HFF-Myc (cell line): ENCODE measurements at places on chromosomes 1 and 21.

DNA sequence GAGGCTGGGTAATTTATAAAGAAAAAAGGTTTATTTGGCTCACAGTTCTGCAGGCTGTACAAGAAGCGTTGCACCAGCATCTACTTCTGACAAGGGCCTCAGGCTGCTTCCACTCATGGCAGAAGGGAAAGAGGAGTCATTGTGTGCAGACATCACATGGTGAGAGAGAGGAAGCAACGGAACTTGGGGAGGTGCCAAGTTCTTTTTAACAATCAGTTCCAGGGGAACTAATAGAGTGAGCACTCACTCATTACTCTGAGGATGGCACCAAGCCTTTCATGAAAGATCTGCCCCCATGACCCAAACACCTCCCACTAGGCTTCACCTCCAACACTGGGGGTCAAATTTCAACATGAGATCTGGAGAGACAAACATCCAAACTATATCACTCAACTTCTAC is 77.2 kb downstream of the DDAH1 start:
- no peak for DNase-seq

GRCh38 chr1:41101076-41101475 is 79.6 kb upstream of the SLFNL1 start:
- no peak for DNase-seq

DNA sequence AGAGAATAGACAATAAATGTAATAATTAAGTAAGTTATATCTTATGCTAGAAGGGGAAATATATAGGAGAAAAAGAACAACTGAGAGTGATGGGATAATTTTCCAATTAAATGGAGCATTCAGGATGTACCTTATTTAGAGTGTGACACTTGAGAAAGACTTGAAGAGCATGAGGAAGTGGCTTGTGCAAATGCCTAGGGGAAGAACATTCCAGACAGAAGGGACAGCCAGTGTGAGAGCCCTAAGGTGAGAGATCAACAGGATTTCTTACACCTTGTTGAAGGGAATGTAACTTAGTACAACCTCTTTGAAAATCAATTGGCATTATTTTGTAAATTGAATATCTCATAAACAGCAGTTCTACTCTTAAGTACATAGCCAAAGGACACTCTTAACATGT is 28.8 kb upstream of the TSPAN2 start:
- no peak for DNase-seq

DNA sequence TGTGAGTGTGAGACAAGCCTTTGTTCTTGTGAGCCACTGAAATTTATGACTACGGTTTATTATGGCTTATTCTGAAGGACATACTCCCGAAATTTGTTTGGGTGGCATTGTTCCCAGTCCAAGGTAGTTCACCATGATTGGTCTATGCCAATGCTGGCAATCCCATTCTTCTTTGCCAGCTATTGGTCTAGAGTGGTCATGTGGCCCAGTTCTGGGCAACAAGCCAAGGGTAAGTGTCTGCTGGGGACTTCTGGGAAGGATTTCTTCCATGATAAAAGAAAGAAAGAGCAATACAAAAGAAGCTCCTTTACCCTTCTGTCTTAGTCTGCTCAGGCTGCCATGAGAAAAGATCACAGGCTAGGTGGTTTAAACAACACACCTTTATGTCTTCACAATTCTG is 201.6 kb downstream of the SLC35F3 start:
- DNase-seq, result no peak

- no peak for DNase-seq
Observed at GRCh38 chr1:62977366-62977765, 193.4 kb downstream of the ATG4C start.
